Naive B cell (primary cell): ENCODE measurements at places on chromosomes 1 and 21.
A peak's percentile ranks its signal among the peaks of the same experiment; 100 is the strongest.

GRCh38 chr1:20343149-20343937 is 52.7 kb downstream of the VWA5B1 start:
- peak; percentile 24 for DNase-seq

DNA sequence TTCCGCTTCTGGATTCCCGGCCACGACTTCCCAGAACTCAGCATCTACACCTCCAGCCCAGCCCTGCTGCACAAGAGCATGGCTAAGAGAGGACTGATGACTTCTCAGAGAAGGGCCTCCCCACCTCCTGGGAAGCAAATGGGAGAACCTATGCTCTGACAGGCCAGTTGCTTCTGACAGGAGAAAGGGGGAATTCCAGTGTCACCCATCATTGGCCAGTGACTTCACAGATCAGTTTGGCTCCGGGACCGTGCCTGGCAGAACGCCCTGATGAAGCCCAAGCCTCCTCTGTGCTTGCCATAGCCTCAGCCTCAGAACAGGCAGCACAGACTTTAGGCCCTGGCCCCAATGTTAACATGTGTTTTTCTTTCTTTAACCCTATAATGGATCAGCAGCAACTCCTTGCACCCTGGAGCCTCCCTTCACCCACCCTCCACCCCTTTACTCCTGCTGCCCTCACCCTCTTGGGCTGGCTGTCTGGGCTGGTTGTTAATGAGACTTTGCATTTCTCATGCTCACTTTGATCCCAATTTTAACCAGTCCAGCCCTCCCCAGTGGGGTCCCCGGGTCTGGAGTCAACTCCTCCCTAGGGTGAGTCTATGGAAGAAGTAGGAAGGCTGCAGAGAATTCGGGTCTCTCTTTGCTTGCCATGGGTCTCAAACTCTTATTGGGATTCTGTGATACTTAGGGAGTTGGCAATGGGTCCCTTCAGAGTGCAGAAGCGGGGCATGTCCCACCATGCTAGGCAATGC is 42.7 kb upstream of the SLC30A1 start:
- DNase-seq, result no peak

GRCh38 chr1:226679262-226679661 is 59.8 kb downstream of the ITPKB start:
- no peak for DNase-seq

- no peak for DNase-seq
These were observed 922.4 kb upstream of the ADGRL4 start for GRCh38 chr1:79928901-79929300.

- no peak for DNase-seq
These were observed 3.5 kb downstream of the STK40 start for GRCh38 chr1:36382231-36382630.

DNA sequence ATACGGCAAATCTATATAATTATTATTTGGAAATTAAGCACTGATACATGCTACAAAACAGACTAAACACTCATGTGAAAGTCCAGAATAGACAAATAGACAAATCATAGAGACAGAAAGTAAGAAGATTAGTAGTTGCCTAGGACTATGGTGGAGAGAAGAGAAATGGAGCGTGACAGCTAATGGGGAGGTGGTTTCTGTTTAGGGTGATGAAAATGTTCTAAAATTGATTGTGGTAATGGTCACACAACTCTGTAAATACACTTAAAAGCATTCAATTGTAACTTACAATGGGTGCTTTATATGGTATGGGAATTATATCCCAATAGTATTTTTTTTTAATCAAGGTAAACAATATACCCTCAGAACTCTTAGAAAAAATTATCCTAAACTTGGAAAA is 20.4 kb upstream of the ITLN2 start:
- no peak for DNase-seq

GRCh38 chr1:58896246-58897183 is 112.7 kb upstream of the JUN start:
- no peak for DNase-seq

DNA sequence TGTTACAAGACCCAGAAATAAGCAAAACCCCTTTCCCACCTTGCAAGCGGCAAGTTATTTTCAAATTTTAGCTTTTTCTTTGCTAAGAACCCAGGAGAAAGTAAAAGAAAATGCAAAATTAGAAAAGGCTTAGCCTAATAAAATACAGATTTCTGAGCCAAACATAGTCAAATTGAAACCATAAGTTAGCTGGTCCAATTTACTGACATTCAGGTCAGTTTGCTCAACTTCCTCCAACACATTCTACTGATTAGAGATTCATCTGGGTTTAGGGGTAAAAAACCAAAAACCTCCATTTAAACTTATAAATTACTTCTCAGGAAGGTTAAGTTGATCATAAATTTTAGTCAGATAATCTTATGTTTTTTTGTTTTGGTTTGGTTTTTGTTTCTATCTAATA is 701.8 kb upstream of the CXADR start:
- no peak for DNase-seq

DNA sequence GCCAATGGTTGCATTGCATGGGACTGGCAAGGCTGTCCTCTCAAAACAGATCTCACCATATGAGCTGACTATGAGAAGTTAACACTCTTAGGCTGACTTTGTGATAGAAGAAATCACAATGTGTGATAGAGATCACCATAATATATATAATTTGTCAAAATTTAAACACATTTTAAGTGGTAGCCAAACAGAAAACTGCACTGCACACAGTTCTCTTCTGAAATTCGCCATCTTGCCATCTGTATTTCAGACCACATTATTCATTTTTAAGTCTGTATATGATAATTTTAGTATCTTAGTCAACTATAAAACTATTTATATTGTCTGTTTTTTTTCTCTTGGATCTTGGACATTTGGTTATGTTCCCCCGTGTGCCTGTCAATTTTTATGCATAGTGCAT is 374.7 kb downstream of the AJAP1 start:
- DNase-seq, result no peak

DNA sequence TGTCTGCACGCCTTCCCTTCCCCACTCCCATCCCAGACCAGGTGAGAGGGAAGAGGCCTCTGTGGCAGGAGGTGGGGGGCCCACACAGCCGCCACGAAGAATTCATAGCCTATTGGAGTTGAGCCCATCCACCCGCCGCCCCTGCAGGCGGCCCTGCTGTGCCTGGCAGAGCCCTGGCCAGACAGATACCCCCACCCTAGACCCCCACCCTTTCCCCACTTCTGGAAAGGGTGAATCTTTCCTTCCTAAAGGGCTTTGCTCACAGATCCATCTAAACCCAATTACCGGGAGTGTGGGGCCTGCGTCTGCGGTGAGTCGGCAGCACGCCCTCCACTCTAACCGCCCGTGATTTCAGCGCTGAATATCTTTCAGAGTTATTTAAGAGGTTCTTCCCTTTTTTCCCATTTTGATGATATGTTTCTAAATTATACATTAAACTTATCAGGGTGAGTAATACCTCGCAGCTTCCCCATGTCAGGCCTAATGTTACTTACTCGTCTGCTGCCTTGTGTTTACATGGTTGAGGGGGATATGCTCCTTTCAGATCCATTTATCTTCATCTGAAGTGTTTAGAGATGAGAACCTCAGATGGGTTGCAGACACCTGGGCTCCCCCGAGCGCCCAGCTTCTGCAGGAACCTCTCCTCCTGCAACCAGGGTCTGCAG is 183.9 kb upstream of the VAMP3 start:
- DNase-seq, result no peak

DNA sequence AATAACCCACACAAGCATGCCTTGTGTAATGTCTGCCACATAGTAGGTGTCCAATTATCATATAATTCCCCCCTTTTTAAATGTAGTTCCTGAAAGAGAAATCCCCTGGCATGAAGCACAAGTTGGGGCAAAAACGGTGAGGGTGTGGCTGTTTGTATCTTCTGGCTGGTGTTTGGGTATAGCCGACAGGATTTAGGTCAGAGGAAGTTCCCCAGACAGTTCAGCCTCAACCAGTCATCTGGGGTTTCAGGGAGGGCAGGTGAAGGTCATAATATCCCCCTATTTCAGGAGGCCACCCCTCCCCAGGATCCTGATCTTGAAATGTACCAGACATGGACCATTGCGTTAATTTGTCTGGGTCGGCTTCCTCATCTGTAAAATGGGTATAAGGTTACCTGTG is 29.1 kb upstream of the JUN start:
- peak; percentile 61 for DNase-seq

DNA sequence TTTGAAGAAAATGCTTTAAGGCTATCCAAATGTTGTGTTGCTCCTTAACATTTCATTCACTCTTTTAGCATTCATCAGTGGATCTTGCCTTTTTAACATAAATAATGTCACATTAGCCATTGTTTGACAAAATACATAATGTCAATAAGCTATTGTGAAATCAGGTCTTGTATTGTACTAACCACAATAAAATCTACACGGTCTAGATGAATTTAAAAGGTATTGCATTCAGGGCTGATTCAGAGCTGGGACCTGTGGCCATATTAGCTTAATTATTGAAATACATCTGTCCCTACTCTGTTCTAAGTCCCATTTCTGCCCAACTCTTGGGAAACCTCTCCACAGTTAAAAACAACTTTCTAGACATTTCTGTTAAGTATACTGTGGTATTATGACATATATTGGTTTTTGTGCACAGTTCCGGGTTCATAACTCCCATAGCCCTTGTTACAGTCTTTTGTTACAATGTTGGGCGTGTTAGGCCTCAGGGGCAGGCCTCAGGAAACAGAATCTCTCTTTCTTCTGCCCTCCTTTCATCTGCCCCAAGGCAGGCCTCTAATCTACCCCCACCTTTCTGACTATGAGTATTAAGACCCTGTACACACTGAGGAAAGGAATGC is 44.7 kb upstream of the CITED4 start:
- no peak for DNase-seq

DNA sequence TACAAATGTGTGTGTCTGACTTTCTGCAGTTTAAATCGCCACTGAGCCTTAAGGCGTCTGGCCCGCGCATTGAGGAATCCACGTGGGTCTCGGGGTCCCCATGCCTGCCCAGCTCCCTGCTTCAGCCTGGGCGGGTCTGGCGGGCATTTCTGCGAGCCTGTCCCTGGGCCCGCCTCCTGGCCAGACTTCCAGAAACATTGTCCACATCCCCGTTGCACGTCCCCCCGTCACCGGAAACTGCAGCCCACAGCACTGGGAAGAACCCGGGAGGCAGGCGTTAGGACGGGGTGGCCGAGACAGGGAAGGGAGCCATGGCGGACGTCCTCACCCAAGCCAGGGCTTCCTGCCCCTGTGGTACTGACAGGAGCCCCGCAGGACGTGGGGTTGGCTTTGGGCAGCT is 113.1 kb upstream of the COL6A1 start:
- no peak for DNase-seq

DNA sequence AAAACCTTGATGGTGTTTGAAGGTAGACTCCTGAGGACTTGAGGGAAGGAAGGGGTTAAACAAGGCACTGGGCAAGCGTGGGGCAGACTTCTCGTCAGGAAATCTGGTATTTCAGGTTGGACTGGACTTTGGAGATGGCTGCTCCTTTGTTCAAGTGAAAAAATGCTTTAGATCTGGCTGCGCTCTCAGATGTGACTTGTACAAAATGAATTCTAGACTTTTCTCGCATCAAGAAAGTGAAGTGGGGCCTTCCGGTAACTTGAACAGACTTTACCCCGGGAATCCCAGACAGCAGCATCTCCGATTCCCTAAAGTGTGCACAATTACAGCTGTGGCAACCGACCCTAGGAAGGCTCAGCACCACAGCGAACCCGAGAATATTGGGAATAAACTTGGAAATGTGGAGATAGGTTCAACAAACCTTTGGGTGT is 44.3 kb upstream of the ERRFI1 start:
- no peak for DNase-seq

DNA sequence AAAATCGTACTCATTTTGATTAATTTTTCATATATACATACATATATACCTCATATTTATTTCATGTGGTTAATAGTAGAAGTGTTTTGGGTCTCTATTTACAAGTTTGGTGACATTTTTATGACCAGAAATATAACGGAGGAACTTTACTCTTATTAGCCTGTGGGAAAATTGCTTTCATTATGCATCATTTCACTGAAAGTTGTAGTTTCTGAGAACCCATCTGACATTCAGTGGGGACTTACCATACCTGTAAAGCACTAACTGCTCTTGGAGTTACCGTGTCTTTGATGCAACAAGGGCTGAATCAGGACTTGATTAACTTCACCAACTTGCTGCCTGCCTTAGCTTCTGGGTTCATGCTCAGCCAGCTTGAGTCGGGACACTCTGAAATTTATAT is 49.9 kb upstream of the ITPKB start:
- no peak for DNase-seq

- DNase-seq, result no peak
These were observed 55.5 kb downstream of the GABPA start for GRCh38 chr21:25790122-25790877.

DNA sequence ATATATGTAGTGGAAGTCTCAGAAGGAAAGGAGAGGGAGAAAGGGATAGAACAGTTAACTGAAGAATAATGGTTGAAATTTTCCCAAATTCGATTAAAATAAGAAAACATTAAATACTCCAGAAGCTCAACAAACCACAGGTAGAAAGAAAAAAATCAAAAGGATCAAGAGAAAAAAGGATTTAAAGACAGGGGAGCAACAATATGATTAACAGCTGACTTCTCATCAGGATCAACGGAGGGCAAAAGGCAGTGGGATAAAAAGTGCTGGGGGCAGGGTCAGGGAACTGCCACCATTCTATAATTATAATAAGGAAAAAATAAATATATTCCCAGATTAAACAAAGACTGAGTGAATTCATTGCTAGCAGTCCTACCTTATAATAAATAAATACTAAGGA is 55.3 kb downstream of the CDKN2C start:
- DNase-seq, result no peak

DNA sequence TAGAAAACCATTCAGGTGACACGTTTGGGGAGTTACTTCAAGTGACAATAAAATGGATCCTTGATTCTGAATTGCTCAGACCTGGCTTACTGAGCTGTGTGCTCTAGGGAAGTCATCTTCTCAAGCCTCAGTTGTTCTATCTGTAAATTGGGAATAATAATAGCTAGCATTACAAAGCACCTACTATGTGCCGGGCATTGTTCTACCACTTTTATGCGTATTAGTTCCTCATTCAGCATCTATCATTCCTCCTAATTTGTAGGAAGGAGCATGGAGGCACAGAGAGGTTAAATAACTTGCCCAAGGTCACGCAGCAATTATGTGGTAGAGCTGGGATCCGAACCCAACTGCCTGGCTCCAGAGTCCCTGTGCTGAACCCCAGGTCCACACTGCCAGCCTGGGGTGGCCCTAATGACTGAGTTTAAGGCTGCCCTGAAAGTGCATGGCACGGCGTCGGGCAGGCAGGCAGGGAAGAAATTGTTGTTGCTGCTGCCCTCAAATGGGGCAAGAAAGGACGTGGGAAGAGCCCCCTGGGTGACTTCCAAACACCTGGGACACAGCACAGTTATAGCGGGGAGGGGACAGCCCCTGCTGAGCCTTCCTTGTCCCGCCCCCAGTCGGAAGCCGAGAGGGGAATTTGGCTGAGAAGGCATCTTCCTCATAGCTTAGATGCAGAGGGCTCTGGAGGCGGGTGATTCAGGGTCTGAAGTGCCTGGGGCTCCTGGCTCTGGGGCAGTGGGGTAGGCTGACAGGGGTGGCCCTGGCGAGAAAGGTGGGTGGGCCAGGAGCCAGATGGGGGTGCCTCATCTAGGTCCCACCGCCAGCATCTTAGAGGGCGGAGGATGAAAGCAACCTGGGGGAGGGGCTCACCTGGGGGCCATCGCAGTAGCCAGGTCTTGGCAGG is 86.5 kb upstream of the IFFO2 start:
- DNase-seq, result no peak

GRCh38 chr1:201504179-201504631 is 2.7 kb downstream of the CSRP1 start:
- no peak for DNase-seq

- no peak for DNase-seq
These were observed 119.5 kb downstream of the TBX19 start for GRCh38 chr1:168400139-168400538.

GRCh38 chr1:154720328-154721297 is 112.6 kb upstream of the ADAR start:
- DNase-seq, result peak; percentile 16
